Activated naive CD8-positive, alpha-beta T cell treated with anti-CD3 and anti-CD28 coated beads, Interleukin-2, amount 50 U/mL, for 16 hours (primary cell): ENCODE measurements at places on chromosomes 11 and 22.

DNA sequence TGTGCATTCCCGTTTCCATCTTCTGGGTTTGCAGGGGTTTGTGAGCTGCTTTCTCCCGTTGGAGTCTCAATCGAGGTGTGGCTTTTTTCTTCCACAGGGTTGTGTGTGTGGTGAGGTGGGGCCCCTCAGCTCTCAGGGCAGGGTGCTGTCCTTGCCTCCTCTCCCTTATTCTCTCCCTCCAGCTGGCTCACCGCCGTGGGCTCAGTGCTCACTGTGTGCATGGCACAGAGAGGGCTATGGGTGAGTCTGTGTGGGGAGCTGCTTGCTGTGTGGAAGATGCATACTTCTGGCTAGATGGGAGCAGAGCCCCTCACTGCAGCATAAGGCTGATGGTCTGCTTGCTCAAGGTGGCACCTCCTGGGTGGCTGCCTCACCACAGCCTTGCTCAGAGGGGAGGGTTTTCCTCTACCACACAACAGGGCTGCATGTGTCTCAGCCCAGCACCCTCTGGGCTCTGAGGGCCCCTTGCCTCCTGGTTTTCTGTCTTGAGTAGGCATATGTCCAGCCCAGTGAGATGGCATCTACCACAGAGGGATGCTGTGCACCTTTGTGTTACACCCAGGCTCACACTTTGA is 203.1 kb upstream of the B3GAT1 start:
- no peak for DNase-seq

GRCh38 chr22:36252754-36253522 is at the start of gene APOL1:
TSS of gene APOL1 (plus strand) at chr22:36253133. CDS start at chr22:36254956, 1,823 bp downstream.
- DNase-seq = peak; percentile 37

DNA sequence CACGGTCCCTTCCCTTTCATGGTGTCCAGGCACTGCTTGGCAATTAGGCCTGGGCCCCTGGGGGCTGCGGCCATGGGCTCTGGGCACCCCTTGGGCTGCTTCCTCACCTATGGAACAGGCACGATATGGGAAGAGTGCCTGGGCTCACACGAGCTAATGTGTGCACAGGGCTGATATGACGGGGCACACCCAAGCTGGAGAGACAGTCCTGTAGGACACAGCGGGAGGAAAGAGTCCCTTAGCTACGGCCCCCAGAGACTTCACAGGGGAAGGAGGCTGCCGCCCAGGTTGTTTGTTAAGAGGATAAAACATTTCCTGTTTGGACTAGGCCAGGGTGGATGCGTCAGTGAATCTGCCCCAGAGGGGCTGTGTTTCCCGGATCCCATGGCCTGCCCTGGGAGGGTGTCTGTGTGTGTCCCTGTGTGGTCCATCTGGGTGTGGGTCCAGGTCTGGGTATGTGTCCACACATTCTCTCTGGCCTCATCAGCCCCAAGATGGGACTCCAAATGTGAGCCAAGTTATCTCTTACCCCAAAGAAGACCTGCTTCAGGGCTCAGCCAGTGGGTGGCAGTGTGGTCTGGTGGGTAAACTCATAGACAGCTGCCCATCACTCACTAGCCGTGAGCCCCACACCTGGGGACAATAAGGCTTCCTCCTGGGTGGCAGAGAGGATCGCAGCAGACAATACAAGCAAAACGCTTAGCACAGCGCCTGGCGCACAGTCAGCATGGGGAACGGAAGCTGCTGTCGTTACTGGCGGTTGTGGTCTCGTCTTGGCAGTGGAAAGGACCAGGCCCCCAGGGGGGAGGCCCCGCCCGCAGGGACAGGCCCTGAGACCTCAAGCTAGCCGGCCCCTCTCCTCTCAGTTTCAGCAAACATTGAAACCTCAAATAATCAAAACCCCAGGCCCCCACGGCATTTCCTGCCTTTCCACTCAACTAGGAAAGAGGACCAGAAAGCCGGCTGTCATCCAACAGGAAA is 3.2 kb upstream of the EMID1 start:
- no peak for DNase-seq

DNA sequence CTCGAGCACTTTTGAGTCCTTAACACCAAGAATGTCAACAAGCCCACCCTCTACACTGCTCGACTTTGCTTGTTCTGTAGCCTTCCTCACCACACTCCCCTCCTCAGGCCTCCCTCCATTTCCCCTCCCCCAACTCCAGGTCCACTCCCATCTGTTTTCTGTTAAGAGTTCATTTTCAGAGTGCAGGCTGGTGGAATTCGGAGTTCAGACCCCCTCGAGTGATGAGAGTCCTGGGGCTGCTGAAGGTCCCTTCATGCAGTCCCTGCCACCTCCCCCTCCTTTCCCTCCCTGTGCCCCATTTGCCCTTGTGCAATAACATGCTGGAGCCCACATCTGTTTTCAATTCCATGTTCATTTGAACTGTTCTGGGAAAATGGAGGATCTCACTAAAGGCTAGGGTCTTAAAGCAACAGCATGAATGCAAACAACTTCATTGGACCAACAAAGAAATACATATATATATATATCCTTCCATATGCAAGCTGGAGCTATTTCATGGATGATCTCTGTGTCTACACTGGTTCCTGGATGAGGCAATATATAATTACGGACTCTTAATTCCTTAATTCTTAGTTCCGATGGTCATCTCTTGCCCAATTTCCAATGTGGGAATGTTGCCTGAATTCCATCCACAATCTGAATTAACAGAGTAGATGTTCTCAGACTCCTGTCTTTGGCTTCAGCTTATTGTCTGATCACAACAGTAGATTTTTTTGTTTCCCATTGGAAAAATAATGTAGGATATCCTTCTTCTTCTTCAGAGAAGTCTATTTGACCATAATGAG is 340.4 kb downstream of the ETS1 start:
- no peak for DNase-seq

DNA sequence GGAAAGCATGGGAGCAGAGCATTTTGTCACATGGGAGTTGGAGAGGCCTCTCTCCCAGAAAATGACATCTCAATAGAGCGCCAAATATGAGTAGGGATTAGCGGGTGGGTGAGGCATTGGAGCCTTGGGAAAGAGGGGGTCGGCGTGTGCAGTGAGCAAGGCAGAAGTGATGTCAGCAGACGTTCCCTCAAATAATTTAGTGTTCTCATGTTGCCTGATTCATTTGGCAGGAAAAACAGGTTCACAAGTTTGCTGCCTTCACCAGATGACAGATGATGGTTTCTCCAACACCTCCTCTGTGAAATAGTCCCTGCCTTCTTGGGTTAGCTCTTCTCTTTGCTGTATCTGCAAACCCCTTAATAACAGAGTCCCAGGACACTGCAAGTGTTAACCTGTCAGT is 118.5 kb upstream of the ARHGAP20 start:
- DNase-seq = no peak

DNA sequence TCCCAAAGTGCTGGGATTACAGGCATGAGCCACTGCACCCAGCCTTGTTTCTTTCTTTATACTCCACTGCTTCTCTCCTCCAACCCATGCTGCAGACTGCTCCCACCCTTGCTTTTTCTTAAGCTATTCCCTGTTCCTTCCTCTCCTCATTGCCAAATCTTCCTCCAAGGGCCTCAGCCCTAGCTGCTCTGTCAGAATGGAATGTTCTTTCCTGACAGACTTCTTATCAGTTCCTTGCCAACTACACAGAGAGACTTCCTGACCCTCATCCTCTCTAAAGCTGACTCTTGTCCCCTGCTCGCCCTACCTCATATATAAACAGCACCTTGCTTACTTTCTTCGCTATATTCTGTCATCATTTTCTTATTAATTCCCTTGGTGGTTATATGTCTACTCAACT is 16.9 kb upstream of the PIK3C2A start:
- DNase-seq = no peak
